ENCODE measurements at places on chromosomes 5 and 9. TPM values are rescaled to one million over a fixed set of nuclear protein-coding genes. Genes with fewer than 3 reads are reported as not detected.
A peak's percentile ranks its signal among the peaks of the same experiment; 100 is the strongest.

Gene FYB1
- total RNA-seq: not detected

Gene GMCL2
- total RNA-seq: not detected

Gene CCDC183
- not detected for total RNA-seq

Gene TRMT10B
- 2.3 TPM for total RNA-seq

Gene BAAT
- total RNA-seq: not detected

DNA sequence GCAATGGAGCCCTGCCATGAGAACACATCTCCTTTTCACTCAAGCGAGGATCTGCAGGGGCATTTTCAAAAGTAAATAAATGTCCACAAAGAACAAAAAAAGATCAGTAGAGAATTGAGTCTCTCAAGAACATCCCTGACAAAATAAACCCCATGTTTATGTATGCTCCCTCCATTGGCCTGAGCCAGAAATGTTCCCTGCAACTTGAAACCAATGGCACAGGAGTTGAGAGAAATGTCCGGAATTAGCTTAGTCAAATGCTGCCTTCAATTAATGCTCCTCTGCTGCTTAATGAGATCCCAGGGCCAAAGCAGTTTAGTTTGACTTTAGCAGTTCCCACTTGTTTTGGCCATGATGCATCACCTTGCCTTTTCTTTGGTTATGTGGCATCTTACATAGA lies 238.3 kb downstream of the EBF1 start:
- no peaks in the 10 kb centered on the region for H3K4me1 ChIP-seq
- DNase-seq: no peak

GRCh38 chr5:123120197-123120596 lies 31.2 kb downstream of the PRDM6 start:
- H3K36me3 ChIP-seq: no peaks in the 10 kb centered on the region
- peaks cover 15% of the 10 kb centered on the region for H3K4me1 ChIP-seq
- no peak for DNase-seq

GRCh38 chr9:77826116-77826515 lies 178.0 kb upstream of the GNA14 start:
- H3K4me3 ChIP-seq: no peak overlapping the region
- no peak for DNase-seq
- H3K27me3 ChIP-seq: no peaks in the 10 kb centered on the region
- peaks cover 6% of the 10 kb centered on the region for H3K4me1 ChIP-seq
- peaks cover 2% of the 10 kb centered on the region for H3K36me3 ChIP-seq

GRCh38 chr9:91978740-91979414 lies 28.8 kb upstream of the ROR2 start:
- peaks cover 4% of the 10 kb centered on the region for H3K4me1 ChIP-seq
- no peak overlapping the region for H3K4me3 ChIP-seq
- H3K27me3 ChIP-seq: no peaks in the 10 kb centered on the region
- no peaks in the 10 kb centered on the region for H3K36me3 ChIP-seq

DNA sequence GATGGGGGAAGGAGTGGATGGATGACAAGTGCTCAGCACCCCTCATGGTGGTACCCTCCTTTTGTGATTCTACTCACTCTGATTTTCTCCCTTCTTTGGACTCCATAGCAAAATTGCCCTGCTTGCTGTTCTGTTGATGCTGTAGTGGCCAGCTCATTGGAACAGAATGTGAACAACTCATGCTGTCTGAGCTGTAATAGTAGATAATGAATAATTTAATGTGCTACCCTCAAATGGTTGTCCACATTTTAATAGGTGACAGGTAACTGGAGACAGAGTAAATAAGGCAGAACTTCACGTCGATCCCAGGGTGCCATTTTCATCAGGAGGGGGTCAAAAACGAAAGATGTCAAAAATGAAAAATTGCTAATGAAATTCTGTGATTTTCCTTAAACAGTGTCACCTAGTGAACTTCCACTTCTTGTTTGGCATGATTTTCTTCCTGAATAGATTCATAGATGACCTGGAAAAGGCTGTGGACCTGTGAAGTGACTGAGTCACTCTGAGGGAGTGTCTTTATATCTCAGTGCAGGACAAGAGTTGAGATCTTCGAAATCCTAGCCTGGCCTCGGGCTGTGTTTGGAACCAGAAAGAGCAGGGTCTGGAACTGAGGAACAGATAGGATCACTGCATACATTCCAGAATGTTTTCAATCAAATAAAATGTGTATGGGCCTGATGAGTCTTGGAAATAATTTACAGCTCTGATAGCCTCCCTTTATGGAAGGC lies 270.2 kb downstream of the PSAT1 start:
- peak; percentile 74 for DNase-seq
- peaks cover 9% of the 10 kb centered on the region for H3K4me1 ChIP-seq
- H3K27me3 ChIP-seq: no peaks in the 10 kb centered on the region
- H3K36me3 ChIP-seq: no peaks in the 10 kb centered on the region
- no peak overlapping the region for H3K27ac ChIP-seq

DNA sequence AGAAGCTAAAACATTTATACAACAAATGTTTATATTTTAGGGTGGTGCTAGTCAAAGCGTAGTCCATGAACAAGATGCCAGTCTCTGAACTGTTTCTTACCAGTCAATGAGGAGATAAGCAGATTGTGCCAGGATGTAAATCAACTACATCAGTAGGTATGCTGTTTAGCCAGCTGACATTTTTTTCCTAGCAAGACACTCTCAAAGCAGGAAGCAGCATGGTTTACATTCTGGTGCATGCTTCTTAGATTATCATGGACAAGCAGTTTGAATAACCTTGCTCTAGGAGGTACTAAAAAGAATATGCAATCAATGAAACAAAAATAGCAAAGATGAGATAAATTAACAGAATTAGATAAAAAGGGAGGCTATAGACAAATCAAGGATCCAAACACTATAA lies 17.0 kb downstream of the TICAM2 start:
- H3K4me3 ChIP-seq: no peak overlapping the region
- 0 out of 2 replicates have a peak, but pooled peaks cover 2% of the 10 kb centered on the region for H3K36me3 ChIP-seq
- peak; percentile 55 for DNase-seq
- no peaks in the 10 kb centered on the region for H3K27me3 ChIP-seq
- no peak overlapping the region for H3K27ac ChIP-seq

DNA sequence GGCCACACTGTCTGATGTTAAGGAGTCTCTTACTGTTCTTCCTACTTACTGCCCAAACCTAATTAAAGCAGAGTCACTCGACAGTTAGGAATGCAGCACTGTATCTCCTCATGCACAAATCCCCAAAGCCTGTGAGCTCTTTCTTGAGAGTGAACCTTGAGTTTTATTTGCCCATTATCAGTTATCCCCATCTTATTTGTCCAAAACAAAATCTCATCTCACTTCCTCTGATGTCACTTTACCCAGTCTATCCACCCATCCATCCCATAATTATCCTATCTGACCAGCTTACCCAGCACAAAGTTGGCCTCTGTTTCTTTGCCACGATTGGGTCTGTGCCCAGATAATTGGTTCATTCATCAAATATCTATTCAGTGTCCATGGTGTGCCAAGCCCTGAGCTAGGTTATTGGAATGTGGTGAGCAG lies 250.8 kb downstream of the SLIT3 start:
- no peak overlapping the region for H3K27ac ChIP-seq
- H3K4me3 ChIP-seq: no peak overlapping the region
- H3K36me3 ChIP-seq: no peaks in the 10 kb centered on the region
- H3K27me3 ChIP-seq: no peaks in the 10 kb centered on the region
- H3K4me1 ChIP-seq: no peaks in the 10 kb centered on the region

DNA sequence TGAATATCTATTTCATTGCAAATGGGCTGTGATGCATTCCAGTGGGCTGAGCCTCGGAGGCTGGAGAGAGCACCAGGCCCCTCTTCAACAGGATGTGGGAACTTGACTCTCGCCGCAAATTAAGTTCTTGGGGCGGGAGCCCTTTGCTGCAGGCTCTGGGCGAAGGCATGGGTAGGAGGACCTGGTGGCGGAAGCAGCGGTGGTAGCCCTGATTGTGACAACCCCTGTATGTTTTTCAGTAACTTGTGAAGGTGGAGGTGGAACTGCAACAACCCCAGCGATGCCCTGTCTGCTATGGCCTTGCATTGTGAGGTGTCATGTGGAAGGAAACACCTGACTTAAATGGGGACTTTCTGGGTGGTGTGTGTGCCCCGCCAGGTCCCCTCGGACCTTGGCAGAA lies 9.4 kb downstream of the FYB1 start:
- H3K4me3 ChIP-seq: no peak overlapping the region
- no peak for DNase-seq
- no peak overlapping the region for H3K27ac ChIP-seq
- H3K4me1 ChIP-seq: no peaks in the 10 kb centered on the region

GRCh38 chr5:79859588-79859987 lies 131.5 kb downstream of the MTX3 start:
- no peak overlapping the region for H3K4me3 ChIP-seq
- no peaks in the 10 kb centered on the region for H3K36me3 ChIP-seq
- no peak for DNase-seq
- H3K27ac ChIP-seq: no peak overlapping the region
- H3K4me1 ChIP-seq: no peaks in the 10 kb centered on the region

DNA sequence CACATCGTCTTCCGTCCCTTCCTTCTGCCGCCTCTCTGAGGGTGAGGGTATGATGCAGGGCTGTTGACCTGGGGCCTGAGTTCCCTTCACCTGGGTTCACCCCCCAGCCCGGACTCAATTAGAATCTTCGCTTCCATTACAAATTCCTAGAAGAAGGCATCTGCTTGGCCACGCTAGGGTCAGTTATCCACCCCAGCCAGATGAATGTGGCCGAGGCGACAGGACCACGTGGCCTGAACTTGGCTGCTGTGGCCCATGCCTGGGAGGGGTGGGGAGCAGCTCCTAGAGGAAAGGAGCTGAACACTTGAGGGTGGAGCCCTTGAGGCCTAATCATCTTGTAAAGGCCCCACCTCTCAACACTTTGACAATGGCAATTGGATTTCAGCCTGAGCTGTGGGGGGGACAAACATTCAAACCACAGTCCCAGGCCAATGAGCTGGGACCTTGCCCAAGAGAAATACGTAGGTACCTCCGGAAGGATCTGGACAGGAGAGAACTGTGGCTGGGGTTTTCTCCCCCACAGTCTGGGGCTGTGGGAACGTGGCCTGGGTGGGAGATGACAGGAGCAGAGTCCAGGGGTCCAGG lies 90.6 kb upstream of the ADAMTS2 start:
- H3K27me3 ChIP-seq: peaks cover 23% of the 10 kb centered on the region
- H3K27ac ChIP-seq: no peak overlapping the region
- DNase-seq: no peak
- no peaks in the 10 kb centered on the region for H3K36me3 ChIP-seq
- no peak overlapping the region for H3K4me3 ChIP-seq

DNA sequence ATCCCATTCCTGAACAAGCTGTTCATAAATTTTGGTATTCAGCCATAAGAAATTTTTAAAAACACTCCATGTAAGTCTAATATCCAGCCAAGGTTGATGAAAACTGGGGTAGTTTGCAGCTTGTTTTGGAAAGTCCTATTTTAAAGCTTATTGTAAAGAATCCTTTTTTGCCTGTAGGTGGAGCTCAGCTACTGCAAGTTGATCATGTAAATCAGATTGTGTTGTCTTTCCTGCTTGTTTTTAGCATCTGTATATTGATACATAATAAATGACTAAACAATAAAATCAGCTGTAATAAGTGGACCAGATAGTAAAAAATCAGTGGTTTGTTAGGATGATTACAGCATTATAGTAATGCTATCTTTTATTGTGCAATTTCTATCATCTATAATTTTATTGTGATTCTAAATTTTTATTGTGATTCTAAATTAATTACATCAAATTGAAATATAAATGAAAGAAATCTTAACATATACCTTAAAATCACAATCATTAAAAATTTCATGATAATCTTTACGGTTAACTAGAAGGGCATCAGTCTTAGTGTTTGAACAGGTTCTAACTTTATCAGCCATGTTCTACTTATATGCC lies 42.4 kb downstream of the CWC27 start:
- H3K4me1 ChIP-seq: no peaks in the 10 kb centered on the region
- peak; percentile 81 for DNase-seq
- no peak overlapping the region for H3K27ac ChIP-seq

DNA sequence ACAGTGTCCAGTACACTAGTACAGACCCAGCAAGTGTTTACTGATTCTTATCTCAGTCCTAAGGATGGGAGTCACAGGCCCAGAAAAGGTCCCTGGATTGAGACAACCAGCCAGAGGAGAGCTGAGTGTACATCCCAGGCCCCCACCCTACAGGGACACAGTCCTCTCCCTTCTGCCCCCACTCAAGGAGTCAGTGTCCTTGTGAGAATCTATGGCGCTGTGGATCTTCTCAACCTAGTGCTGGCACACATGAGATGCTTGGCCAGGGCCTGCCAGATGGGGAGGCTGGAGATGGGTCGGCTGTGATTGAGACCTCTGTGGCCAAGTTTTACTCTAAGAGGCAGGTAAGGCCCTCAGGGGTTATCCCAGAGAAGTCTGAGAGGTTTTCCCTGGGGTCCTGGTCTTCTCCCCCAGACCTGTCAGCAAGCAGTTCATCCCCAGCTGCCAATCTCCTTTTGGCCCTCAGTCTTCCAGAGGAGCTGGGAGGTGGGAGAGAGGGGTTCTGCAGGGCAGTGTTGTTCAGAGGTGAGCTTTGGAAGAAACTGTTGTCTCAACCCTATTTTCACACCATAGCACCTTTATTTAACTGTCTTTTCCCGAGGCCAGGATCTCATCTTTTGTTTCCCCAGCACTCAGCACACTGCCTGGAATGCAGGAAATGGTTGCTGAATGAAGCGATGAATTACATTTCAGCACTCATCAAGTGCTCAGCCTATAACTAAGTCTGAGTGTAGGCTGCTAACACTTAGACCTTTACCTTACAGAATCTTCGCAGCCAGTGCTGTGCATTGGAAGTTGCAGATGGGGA lies 3.2 kb upstream of the NSD1 start:
- H3K4me3 ChIP-seq: no peak overlapping the region
- H3K4me1 ChIP-seq: peaks cover 16% of the 10 kb centered on the region
- H3K27me3 ChIP-seq: no peaks in the 10 kb centered on the region
- no peak overlapping the region for H3K27ac ChIP-seq
- peak; percentile 53 for DNase-seq
- H3K36me3 ChIP-seq: peaks cover 5% of the 10 kb centered on the region

DNA sequence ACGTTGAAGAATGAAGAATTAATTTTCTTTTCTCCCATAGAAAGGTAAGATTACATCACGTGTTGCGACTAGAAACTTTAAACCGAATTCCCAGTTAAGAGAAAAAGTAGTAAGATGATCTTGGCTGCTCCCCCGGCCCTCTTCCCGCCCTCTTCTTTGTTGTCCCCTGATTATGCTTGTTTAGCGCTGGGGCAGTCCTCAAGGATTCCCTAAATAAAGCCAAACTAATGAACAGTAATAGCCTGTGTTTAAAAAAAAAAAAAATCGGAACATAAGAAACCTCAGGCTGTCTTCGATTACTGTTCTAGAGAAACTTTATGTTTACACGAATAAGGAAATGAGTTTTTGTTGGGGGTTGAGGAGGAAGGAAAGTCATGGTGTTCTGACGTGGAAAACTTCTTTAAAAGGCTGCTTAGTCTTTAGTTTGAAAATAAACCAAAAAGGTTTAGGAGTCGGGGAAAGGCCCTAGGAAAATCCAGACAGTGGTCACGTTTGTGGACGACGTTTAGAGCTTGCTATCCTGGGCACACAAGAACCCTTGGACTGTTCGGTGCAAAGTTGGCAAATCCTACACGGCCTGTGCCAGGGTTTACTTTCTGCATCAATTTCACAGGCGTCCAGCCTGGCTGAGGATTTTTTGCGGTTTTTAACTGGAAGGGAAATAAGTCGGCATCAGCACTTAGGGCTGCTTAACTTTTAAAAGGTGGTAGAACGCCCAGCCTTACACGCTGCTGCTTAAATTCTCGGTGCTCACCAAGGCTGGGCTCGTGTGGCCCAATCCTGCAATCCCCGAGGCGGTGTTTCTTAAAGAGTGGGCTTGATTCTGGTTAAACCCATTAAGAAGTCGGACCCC lies 1.1 kb upstream of the MAT2B start:
- peaks cover 2% of the 10 kb centered on the region for H3K4me1 ChIP-seq
- no peaks in the 10 kb centered on the region for H3K36me3 ChIP-seq
- H3K4me3 ChIP-seq: peak overlapping the region; percentile 49
- peak; percentile 52 for DNase-seq
- peak overlapping the region; percentile 82 for H3K27ac ChIP-seq
